Neuronal stem cell (in vitro differentiated cells): ENCODE measurements at places on chromosomes 11 and 22.
A peak's percentile ranks its signal among the peaks of the same experiment; 100 is the strongest.

DNA sequence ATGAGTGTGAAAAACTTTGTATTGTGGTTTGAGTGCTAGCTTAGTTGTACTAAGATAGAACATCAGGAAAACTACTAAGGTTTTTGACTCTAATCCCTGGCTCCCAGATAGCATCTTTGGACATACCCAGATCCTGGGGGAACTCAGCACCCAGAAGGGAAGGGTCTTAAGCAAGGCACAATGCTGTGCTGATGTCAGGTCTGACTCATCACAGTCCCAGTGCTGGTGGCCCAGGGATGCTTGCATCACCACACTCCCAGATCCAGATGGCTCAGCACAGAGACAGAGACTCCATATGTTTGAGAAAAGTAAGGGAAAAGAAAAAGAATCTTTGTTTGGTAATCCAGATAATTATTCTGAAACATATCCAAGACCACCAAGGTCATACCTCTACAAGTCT, 18.3 kb upstream of the OR56A3 start:
- H3K4me1 ChIP-seq = no peaks in the 10 kb centered on the region
- H3K27ac ChIP-seq = no peak overlapping the region
- no peak for DNase-seq
- H3K36me3 ChIP-seq = no peaks in the 10 kb centered on the region
- no peaks in the 10 kb centered on the region for H3K27me3 ChIP-seq

- peaks cover 10% of the 10 kb centered on the region for H3K36me3 ChIP-seq
- DNase-seq = no peak
- H3K4me1 ChIP-seq = no peaks in the 10 kb centered on the region
- H3K4me3 ChIP-seq = no peak overlapping the region
- H3K27ac ChIP-seq = no peak overlapping the region
These were observed 29.2 kb downstream of the DDIAS start for GRCh38 chr11:82930734-82931133.

DNA sequence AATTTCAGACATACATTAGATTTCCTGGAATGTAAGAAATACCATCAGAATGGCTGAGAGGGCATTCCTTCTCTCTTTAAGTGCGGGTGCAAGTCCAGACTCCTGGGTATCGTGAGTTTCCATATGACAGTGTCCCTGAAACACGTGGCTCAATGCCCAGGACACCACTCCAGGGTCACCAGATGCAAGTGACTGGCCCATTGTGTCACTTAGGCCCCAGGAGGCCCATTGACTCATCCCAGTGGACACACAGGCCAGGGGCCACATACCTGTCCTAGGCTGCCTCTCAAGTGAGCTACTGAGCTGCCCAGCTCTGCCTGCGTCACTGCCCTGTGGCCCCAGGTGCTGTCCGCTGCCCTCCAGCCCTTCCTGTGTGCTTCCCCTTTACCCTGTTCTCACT, 18.5 kb downstream of the FBLN1 start:
- H3K4me3 ChIP-seq = peak overlapping the region; percentile 57
- peaks cover 70% of the 10 kb centered on the region for H3K36me3 ChIP-seq
- no peak overlapping the region for H3K27ac ChIP-seq
- no peaks in the 10 kb centered on the region for H3K27me3 ChIP-seq

DNA sequence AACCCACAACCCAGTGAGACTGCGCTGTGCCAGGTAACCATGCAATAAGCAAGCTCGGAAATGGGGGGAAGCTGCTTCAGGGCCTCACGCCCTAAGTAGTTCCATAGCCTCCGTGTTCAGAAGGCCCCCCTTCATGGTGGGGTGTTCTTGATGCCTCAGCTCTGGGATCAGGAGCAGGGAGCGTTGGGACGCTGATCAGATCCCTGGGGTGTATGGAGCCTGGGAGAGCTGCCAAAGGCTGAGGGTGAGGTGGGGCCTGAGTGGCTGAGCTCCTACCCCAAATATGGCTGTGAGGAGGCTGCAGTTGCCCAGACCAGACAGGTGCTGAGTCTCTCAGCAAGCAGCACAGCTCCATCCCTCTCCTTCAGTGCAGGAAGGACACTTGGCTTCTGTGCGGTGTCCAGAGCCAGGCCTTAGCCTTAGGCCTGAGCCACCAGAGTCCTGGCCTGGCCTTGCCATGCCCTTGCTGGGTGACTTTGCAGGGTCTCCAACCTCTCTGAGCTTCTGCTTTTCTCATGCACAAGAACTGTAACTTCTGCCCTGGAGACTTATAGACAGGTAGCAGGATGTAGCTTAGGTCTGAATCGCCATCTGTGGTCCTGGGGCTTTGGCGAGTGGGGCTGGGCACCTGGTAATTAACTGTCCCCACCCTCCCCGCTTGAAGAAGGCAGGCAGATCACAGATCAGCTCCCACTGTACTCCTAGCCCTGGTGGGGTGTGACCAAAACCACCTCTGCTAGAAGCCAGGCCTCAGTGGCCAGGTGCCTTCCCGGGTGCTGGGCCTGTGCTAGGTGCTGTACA, 5.3 kb downstream of the MMP11 start:
- H3K27ac ChIP-seq = no peak overlapping the region
- peaks cover 13% of the 10 kb centered on the region for H3K27me3 ChIP-seq
- no peak overlapping the region for H3K4me3 ChIP-seq
- peaks cover 6% of the 10 kb centered on the region for H3K4me1 ChIP-seq
- no peaks in the 10 kb centered on the region for H3K36me3 ChIP-seq
- DNase-seq = no peak

GRCh38 chr11:34168642-34169420, 63.4 kb downstream of the NAT10 start:
- no peaks in the 10 kb centered on the region for H3K27me3 ChIP-seq
- H3K4me3 ChIP-seq = no peak overlapping the region
- H3K36me3 ChIP-seq = no peaks in the 10 kb centered on the region
- no peaks in the 10 kb centered on the region for H3K4me1 ChIP-seq
- no peak overlapping the region for H3K27ac ChIP-seq
